ENCODE measurements at places on chromosomes 5 and 9.

DNA sequence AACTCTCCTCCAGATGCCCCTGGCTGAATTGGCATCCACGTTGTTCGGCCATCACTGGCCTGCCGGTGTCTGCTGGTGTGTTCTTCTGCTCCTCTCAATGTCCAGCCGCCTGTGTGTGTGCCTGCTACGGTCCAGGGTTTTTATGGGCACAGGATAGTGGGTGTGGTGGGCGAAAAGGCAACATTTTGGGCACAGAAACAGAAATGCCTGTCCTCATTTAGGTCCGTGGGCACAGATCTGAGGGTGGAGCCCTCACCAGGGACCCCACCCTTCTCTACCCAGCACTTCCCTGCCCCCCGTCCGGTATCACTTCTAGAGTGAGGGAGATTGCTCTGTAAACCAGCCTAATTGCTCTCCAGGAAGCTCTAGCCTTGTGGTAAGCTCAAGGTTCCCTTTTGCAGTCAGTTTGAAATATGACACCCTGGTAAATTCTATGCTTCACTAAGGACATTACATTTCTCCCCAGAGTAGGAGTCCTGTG lies 410.1 kb downstream of the MAT2B start:
- H3K4me1 ChIP-seq: no peaks in the 10 kb centered on the region
- peak; percentile 86 for DNase-seq
- H3K27ac ChIP-seq: peak overlapping the region; percentile 88
- no peaks in the 10 kb centered on the region for H3K36me3 ChIP-seq
- peak overlapping the region; percentile 47 for H3K4me3 ChIP-seq
- H3K27me3 ChIP-seq: no peaks in the 10 kb centered on the region

- H3K4me3 ChIP-seq: no peak overlapping the region
- H3K4me1 ChIP-seq: peaks cover 22% of the 10 kb centered on the region
- no peaks in the 10 kb centered on the region for H3K36me3 ChIP-seq
Observed at GRCh38 chr9:6689893-6690674, 44.6 kb upstream of the GLDC start.

DNA sequence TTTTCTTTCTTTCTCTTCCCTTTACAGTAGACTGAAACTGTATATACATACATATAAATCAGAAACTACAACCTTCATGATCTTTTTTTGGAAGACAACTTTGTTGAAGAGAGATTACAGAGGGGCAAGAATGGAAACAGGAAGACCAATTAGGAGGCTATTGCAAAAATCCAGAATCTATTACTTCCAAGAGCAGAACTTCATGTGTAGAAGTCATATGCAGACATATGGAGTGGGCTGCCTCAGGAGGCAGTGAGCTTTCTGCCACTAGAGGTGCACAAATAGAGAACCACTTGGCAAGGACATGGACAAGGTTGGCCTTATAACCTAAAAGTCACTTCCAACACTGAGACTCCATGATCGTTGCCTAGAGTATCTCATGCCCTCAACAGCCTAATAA lies 157.8 kb upstream of the NR4A3 start:
- no peaks in the 10 kb centered on the region for H3K27me3 ChIP-seq
- H3K4me1 ChIP-seq: no peaks in the 10 kb centered on the region
- H3K4me3 ChIP-seq: no peak overlapping the region

DNA sequence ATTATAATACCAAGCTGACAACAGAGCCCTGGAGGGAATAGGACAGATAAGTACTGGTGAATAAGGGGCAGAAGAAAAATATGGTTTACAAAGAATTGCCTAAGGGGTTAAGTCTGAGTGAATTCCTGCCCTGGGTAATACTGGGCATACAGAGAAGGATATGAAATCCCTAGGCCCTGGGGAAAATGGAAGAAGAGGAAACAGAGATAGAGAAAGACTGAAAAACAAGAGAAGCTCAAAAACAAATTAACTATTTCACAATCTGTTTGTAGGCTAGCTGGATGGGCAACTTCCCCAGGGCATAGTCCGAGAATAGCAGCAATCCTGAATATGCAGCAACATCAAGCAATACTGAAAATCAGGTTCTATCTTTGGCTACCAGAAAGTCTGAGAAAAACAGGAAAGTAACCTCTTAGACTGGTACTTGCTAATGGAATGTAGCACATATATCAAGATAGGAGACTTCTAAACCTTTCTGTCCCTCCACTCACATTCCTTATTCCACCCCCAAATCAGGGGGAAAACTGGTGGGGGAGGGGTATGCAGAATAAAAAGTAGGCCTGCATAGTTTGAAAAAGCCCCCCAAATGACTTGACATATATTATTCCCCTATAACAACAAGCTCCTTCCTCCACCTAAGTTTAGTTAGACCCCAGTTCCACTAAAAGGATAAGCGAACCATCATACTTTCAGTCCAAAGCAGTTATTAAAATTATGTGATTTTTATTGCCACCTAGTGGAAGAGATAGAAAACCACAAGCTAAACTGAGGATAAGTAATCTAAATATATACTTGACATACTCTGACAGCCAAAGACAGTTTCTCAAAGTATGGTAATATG lies 20.6 kb downstream of the SLC38A9 start:
- no peaks in the 10 kb centered on the region for H3K4me1 ChIP-seq
- H3K27me3 ChIP-seq: no peaks in the 10 kb centered on the region
- no peaks in the 10 kb centered on the region for H3K36me3 ChIP-seq
- H3K4me3 ChIP-seq: no peak overlapping the region
- no peak overlapping the region for H3K27ac ChIP-seq

DNA sequence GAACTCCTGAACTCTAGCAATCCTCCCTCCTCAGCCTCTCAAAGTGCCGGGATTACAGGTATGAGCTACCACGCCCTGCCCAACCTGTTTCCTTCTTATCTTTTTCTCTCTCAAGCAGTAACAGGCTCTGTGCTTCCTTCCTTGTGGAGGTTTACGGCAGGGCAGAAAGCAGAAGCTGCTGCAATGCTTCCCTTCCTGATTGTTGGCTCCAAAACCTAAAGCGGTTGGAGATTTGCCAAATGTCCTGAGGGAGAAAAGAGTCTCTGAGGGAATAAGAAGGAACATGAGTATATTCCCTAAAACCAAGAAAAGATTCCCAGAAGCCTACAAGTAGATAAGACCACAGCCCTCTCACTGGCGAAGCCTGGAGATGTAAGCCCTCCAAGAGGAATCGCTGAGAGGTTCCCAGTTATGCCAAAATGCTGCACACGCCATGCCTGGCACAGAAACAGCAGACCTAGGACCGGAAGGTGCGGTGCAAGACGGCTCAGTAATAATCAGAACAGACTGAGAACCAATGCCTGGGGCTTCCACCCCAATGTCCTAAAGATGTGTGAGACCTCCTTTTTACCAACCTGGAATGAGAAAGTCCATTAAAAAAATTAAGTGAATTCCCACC lies 73.2 kb downstream of the APTX start:
- no peaks in the 10 kb centered on the region for H3K36me3 ChIP-seq
- no peak overlapping the region for H3K4me3 ChIP-seq
- no peaks in the 10 kb centered on the region for H3K4me1 ChIP-seq
- no peak overlapping the region for H3K27ac ChIP-seq
- DNase-seq: no peak
- H3K27me3 ChIP-seq: peaks cover 8% of the 10 kb centered on the region
